ENCODE measurements at places on chromosomes 4 and X. TPM values are rescaled to one million over a fixed set of nuclear protein-coding genes. Genes with fewer than 3 reads are reported as not detected.

GRCh38 chr4:89071311-89071710 lies 14.3 kb upstream of the FAM13A start:
- no peak for DNase-seq

DNA sequence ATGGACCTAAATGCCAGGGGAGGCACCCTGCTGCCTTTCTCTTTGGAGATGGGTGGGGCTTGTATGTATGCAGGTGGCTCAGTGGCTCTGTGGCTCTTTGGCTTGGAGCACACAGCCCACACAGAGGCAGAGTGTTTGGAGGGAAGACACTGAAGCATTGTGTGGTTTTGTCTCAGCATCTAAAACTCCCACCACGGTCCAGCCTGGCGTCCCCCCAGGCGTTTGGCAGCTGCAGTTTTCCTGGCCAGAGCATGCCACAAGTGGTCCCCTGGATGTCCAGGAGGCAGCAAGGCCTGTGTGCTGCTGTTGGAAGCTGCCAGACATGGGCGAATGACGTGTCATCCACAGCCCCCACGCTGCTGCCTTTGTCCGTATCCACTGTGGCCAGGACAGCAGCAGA lies 32.2 kb upstream of the PSAPL1 start:
- DNase-seq, result no peak

- no peak for DNase-seq
Measured at GRCh38 chr4:74631338-74631737, 163.0 kb downstream of the BTC start.

- no peak for DNase-seq
Measured at GRCh38 chrX:95152810-95153209, 1478.8 kb downstream of the FAM133A start.

DNA sequence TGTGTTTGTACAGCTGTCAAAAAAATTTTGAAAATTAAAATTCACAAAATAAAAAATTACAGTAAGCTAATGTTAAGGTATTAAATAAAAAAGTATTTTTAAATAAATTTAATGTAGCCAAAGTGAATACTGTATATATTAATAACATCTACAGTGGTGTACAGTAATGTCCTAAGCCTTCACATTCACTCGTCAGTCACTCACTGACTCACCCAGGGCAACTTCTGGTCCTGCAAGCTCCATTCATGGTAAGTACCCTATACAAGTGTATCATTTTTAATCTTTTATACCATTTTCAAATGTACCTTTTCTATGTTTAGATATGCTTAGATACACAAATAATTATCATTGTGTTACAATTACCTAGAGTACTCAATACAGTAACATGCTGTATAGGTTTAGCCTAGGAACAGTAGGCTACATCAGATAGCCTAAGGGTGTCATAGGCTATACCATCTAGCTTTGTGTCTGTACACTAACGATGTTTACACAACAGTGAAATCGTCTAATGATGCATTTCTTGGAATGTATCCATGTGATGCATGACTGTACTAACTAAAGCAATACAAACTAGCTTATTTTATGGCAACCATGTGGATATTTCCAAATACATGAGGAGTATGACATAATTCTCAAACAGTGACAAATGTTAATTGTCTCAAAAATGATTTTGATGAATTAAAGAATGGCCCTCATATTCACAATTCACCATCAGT lies 13.7 kb downstream of the DDX60 start:
- no peak for DNase-seq

GRCh38 chrX:17160975-17161374 lies 214.0 kb upstream of the NHS start:
- DNase-seq, result no peak

DNA sequence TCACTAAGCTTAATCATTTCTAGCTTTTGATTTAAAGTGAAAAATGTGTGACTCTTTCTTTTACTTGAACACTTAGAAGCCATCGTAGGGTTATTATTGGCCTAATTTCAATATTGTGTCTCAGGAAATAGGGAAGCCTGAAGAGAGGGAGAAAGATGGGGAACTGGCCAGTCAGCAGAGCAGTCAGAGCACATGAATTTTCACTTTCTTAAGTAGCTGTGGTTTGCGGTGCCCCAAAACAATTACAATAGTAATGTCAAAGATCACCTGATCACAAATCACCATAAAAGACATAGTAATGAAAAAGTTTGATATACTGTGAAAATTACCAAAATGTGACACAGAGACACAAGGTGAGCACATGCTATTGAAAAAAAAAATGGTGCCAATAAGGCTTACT lies 45.5 kb downstream of the CENPC start:
- no peak for DNase-seq

DGAT2L6 gene
- not detected for total RNA-seq

SRPX2 gene
- not detected for total RNA-seq

SMIM10 gene
- total RNA-seq, result not detected

GC gene
- not detected for total RNA-seq

ARX gene
- not detected for total RNA-seq
